ENCODE measurements at places on chromosomes 7 and 10.

DNA sequence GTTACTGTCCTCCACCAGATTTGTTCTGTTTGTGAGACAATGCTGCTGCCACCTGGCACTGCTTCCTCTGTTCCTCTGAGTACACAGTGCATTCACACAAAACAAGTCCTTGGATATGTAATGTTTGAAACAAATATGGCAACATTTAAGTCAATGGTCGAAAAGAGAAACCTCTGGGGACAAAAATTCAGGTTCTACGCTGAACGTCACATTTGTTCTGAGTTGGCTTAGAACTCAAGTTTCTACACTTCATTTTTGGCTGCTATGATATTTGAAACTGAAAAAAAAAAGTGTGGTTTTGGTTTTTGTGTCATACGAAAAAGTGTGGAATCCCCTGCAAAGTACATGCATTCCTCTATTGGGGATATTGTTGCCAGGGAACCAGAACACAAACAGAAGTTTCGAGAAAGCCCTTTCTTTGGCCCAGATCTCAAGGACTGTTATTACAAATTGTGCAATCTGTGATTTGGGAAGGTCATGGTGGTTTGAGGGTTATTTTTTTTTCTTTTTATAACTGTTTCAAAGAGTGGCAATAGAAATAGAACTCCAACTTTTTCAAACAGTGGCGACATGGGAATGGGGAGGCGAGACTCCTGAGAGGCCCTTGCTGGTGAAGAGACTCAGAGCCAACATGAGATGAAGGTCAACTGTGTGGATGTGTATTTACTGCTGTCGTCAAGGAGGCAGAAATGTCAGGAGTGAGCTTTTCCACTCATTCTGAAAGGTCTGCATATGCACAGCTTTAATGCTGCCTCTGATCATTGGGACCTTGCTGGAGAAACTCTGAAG lies 127.5 kb downstream of the CUBN start:
- DNase-seq, result no peak

DNA sequence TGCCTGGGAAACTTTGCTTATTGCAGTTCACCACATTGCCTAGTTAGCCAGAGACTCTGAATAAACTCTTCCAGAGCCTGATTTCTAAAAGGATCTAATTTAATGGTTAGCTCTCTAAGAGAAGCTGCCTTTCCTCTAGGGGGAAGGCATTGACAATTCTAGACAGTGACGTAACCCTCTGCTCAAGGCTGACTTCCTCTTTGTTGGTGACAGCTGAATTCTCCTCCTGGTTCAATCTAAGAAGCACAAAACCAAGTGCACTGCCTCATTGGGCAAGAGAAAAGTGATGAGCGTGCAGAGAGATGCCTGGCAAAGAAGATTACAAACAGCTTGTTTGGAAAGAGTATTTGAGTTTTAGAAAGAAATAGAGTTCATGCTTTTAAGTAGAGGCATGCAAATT lies 102.7 kb downstream of the MACC1 start:
- DNase-seq, result no peak

- DNase-seq, result no peak
Observed at GRCh38 chr7:123771846-123772245, 23.0 kb upstream of the WASL start.

DNA sequence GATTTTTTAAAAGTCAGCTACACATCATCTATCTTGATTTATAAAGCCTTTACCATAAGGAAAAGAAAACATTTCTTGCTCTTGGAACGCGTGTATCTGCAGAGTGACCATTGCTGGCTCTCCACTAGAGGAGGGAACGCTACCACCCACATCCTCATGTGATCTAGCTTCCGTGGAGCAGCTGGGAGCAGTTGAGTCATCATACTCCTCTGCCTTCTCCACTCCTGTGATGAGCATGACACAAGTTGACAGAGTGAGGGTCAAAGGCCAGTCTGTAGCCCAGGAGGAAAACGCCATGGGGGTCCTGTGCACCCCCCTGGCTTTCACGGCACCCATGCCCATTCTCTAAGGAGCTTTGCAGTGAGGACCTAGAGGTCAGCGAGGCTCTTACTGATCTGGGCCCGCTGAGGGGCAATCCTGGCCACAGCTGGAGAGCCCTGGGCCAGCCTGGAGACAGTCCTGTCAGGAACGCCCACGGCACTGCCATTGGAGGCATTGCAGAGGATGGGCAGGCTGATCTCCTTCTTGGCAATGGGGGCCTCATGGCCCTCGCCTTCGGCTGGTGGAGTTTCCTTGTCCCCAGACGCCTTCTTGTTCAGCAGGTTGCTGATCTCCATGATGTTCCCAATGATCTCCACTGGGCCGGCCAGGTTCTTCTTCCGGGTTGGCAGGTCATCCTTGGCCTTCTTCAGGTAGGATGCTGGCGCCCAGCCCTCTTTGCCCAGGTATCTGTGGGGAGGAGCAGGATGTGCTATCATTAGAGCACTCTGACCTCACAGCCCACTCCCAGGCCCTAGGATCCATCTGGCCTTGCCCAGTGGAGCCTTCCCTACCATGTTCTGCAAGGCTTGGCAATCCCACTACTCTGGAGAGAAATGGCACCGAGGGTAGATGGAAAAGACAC lies 119.2 kb downstream of the NEURL1 start:
- DNase-seq, result no peak

- no peak for DNase-seq
Observed at GRCh38 chr10:128098631-128099030, 27.6 kb downstream of the MKI67 start.

- DNase-seq, result no peak
Observed at GRCh38 chr7:125651823-125652528, 722.4 kb upstream of the POT1 start.

- DNase-seq, result no peak
Observed at GRCh38 chr10:30637881-30638467, 8.4 kb upstream of the LYZL2 start.

DNA sequence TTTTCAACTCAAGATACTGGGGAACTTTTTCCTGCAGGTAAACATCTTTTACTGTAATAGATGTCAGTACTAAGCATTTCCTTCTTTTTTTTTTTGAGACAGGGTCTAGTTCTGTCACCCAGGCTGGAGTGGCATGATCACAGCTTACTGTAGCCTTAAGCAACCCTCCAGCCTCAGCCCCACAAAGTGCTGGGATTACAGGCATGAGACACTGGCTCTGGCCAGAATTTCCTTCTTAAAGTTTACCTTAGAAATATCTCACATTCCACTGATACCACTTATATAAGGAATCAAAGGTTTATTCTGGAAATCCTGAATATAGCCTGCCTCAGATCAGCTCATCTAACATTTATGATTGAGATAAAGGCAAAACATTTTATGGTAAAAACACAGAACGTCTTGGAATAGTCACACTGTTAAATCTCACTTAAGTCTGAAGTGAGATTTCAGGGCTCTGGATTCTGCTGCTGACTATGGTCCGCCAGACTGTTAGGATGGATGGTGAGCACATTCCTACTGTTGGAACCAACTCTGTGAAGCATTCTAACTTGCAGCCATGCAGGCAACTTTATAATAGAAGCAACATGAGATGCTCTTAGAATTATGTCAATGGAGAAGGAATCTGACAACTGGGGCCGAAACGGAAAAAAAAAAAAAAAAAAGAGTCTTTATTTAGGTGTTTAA lies 151.9 kb downstream of the ZMYND11 start:
- DNase-seq, result no peak

DNA sequence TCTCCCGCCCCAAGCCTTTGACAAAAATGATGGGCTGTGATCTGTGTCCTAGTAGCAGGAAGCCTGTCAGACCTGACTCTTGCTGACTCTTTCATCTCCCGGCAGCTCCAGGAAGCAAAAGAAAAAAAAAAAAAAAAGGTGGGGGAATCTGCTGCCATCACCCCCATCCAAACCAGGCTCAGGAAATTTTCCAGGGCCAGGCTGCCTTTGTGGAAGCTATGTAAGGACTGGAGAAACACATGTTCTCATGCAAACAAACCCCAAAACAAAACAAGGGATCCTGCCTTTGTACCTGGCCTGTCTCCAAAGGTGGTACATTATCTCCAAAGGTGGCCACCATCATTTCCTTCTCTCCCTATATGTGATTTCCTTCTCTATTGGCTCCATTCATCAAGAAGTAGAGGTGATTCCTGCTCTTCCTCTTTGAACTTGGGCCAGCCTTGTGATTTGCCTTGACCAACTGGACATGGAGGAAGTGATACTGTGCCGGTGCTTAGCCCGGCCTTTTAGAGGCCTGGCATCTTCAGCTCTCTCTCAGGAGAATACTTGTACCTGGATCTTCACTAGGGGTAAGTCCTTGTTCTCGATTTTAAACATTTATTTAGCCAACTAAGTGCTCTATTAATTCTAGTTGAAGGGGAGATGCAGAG lies 192.2 kb upstream of the SVIL start:
- DNase-seq, result no peak

DNA sequence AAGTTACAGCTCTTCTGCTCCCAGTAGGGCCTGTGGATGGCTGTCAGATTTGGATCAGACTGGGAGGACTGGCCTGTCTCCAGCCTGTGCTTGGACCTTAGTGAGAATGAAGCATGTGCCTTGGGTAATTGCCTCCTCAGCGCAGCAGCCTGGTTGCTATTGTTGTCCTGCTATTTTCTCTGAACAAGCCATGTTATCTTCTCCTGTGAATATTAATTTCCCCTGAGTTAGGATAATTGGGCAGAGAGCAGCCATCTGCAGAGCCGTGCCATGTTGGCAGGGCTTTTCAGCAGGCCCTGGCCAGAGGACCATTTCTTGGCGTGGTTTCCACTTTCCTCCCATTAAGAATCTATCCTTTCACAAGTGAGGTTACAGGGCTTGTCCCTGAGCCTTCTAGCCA lies 497.3 kb downstream of the SORCS3 start:
- DNase-seq, result no peak

DNA sequence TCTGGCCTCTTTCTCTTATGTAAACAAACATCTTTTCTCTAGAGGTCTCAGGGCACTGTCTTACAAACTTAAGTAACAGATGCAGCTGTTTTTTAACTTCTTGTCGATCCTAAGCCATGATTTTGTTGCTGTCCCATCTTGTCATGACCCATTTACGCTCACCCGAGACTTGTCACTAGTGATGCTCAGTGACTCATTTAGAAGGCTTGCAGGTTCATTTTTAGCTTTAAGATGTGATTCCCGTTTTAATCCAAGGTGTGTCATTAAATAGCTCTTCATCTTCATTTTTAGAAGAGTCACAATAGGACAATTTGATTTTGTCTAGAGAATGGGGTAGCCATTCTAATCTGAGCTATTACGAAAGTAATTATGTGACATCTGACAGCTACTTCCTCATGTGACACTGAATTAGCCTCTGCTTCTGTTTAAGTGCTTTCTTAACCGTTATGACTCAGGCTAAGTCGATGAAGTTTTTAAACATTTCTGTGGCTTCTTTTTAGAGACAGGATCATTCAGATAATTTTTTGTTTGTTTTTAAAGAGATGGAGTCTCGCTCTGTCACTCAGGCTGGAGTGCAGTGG lies 42.7 kb downstream of the SPDYE5 start:
- DNase-seq, result no peak

GRCh38 chr10:78727728-78728127 lies 341.0 kb upstream of the ZMIZ1 start:
- no peak for DNase-seq

- DNase-seq, result no peak
Observed at GRCh38 chr10:3906511-3907111, 121.6 kb upstream of the KLF6 start.

GRCh38 chr10:27158421-27158820 lies 3.3 kb downstream of the MASTL start:
- DNase-seq, result no peak

- no peak for DNase-seq
Observed at GRCh38 chr7:37977243-37977642, 56.8 kb downstream of the EPDR1 start.

- DNase-seq, result no peak
Observed at GRCh38 chr10:63703113-63703670, 182.0 kb downstream of the REEP3 start.

DNA sequence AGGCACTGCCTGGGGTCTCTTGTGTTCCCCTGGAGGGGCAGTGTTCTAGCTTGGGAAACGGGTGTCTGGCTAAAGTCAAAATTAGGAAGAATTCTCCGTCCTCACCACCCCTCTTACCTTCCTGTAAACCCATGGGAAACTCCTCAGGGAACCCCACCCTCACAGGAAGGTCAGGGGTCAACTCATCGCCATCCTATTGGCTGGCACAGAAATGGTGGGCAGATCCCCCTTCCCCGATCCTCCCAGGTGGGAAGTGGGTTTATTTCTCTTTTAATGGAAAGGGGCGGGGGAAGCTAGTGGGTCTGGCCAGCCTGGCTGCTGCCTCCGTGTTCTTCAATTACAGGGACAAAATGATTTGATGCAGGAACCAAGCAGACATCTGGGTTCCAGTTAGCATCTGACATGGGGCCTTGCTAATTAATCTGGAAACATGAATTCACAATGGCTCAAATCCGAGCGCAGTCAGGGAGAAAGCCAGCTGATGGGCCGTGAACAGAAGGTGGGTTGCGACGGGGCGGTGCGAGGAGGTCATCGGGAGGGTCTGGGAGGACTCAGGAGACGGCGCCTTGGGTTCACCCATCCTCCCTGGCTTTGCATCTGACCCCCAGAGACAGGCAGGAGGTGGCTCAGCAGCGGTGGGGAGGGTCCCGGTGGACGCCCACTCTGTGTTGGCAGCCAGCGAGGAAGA lies 66.6 kb downstream of the SLIT1 start:
- DNase-seq, result no peak

GRCh38 chr10:77524281-77524711 lies 113.3 kb downstream of the KCNMA1 start:
- no peak for DNase-seq

- no peak for DNase-seq
Observed at GRCh38 chr10:30763918-30764317, 134.4 kb upstream of the LYZL2 start.

GRCh38 chr10:44936314-44936975 lies 23.2 kb upstream of the RASSF4 start:
- DNase-seq, result no peak

DNA sequence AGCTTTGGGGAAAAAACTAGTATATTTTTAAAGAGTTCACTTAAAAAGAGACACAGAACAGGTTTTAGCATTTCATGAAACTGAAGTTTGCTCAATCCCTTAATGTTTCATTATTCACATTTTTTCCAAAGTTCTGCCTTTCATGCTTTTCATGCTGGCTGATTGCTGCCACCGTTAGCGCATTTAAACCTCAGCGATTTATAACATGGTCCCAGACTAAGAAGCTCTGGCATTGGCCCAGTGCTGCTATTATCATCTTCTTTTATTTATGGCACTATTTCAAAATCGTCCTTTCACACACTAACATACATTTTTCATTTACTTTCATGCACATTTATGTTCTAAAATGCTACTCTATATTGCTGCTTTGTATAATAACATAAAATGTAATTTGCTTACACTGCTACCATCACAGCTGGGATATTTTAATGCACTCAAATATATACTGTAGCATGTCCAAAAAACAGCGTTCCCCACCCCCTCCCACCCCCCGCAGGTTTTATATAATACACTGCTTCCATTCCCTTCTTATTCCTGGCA lies 141.9 kb downstream of the MPP7 start:
- no peak for DNase-seq

- no peak for DNase-seq
Observed at GRCh38 chr10:78700413-78700812, 368.4 kb upstream of the ZMIZ1 start.

All from esophagus squamous epithelium (tissue), 5 donors.